ENCODE measurements at places on chromosomes 6 and 20.

- DNase-seq = no peak
Measured at GRCh38 chr6:33710296-33711121, 991 bp downstream of the UQCC2 start.

DNA sequence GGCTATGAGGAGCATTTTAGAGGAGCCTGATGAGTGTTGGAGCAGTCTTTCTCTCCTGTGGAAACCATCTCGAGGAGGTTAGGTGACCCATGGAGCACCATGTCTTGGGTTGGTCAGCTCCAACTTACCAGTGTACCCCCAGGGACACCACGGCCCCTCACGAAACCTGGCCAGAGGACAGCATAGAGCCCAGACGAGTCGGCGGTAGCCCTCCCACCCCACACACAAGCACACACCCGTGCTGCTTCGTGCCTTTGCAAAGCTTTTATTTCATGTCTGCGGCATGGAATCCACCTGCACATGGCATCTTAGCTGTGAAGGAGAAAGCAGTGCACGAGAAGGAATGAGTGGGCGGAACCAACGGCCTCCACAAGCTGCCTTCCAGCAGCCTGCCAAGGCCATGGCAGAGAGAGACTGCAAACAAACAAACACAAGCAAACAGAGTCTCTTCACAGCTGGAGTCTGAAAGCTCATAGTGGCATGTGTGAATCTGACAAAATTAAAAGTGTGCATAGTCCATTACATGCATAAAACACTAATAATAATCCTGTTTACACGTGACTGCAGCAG is 53.6 kb downstream of the EZR start:
- no peak for DNase-seq

DNA sequence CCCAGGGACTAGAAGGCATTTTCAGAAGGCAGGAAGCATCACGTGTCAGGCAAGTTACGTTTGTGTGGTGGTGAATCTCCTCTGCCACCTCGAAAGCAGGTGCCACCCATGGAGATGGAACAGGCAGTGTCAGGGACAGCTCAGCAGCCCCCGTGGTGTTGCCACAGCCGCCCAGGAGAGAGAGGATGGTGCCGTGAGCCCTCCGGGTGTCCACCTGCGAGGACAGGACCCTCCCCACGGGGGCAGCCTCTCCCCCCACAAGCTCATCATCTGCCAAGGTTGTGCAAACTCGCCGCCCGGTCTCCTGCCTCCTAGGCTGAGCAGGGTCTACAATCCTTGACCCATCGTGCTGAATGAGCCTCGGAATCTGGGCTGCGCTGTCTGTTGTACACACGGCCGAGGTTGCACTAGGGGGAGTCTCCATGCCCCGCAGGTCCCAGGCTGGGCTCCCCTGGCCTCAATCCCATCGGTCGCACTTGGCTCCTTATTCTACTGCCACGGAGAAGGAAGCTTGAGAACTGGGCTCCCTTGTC is 40.1 kb downstream of the DACT2 start:
- no peak for DNase-seq

GRCh38 chr6:50853939-50854338 is 35.3 kb downstream of the TFAP2B start:
- DNase-seq = no peak

GRCh38 chr6:7590918-7591302 is 912 bp downstream of the SNRNP48 start:
- DNase-seq = no peak

GRCh38 chr20:47257771-47258170 is 98.7 kb downstream of the ZMYND8 start:
- DNase-seq = no peak

GRCh38 chr6:143733510-143733909 is 55.7 kb downstream of the PHACTR2 start:
- DNase-seq = no peak

GRCh38 chr6:152462716-152463115 is 174.4 kb downstream of the SYNE1 start:
- no peak for DNase-seq

DNA sequence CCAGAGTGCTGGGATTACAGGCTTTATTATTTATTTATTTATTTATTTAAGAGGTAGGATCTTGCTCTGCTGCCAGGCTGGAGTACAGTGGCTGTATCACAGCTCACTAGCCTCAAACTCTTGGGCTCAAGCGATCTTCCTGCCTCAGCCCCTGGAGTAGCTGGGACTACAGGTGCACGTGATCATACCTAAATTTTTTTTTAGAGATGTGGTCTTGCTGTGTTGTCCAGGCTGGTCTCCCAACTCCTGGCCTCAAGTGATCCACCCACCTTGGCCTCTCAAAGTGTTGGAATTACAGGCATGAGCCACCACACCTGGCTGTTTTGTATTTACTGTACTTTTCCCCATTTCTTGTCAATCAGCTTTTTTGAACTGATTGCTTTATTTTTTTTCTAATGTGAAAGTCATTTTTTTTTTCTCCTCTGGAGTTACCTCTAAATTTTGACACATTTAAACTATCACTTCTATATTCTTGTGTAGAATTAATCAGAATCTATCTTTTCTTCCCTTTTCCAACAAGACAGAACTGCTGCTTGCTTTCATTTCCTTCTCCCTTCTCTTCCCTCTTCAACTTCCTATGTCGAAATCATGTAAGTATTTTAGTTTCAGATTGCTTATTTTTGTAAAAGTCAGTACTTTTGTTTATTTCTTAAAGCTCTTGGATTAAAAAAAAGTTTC is 12.0 kb downstream of the PANK2 start:
- DNase-seq = no peak

- DNase-seq = no peak
Measured at GRCh38 chr6:113671421-113671820, 185.7 kb upstream of the MARCKS start.

DNA sequence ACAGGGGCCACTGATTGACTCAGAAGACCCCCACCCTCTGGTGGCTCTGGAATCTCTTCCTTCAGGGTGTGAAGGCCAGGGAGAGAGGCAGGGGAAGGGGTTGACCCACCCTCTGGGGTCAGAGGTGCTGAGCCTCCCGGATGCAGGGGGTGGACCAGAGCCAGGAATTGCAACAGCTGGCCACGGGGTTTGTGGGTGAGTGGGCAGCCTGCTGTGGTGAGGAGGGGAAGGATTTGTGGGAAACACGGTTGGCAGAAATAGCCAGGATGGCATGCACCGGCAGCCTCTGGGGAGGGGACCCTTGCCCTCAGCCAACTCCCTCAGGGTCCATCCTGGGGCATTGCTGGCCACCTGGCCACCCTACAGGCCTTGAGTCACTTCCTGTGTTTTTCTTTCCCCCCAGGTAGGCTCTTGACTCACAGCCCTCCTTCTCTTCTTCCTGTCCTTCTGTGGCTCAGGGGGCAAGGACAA is 92.8 kb downstream of the MRPL14 start:
- DNase-seq = no peak

- DNase-seq = no peak
Measured at GRCh38 chr20:17345321-17345720, 118.5 kb downstream of the PCSK2 start.

DNA sequence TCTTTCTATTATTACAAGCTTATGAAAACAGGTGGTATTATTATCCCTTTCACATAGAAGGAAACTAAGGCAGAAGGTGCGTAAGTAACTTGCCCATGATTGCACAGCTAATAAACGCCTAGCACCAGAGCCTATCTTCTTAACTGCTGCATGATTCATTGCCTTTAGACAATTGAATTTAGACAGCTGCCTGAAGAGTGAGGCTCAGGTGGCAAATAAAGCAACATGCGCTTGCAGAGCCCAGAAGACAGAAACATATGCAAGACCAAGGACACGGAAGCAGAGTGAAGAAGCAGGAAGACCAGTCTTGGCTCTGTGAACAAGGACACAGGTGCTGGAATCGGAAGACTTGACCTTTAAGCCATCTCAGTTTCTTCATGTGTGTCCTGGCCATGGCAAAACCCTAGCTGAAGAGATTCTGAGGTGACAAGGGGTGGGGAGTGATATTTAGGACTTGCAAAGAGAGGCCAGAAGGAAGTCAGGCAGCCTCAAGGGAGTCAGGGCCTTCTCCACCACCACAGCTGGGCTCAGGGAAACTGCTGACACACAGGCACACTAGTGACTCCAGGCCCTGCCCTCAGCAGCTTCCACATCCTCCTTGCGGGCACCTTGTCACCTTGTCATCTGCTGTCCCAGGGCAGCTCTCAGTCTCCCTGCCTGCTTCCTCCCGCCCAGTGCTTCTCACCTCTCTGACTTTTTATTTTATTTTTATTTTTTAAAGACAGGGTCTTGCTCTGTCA is 91.7 kb upstream of the SLC22A16 start:
- DNase-seq = no peak

GRCh38 chr6:90025523-90026061 is 131.3 kb downstream of the GJA10 start:
- no peak for DNase-seq

DNA sequence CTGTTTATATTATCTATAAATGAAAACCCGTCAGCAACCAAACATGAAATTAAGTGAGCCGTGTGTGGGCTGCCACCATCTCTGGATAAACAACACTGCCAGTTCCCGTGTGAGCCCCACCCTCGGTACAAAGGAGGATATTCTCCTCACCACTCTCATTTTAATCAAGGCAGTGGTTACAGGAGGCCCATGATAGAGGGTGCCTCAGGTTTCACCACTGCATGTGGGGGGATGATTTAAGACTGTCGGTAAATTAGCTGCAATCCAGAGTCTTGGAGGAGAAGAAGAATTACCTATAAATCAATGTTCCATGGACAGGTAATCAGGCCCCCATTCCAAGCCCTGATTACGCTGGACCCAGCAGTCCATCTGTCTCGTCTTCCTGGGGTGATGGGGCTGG is 361.6 kb upstream of the SULF2 start:
- DNase-seq = no peak

DNA sequence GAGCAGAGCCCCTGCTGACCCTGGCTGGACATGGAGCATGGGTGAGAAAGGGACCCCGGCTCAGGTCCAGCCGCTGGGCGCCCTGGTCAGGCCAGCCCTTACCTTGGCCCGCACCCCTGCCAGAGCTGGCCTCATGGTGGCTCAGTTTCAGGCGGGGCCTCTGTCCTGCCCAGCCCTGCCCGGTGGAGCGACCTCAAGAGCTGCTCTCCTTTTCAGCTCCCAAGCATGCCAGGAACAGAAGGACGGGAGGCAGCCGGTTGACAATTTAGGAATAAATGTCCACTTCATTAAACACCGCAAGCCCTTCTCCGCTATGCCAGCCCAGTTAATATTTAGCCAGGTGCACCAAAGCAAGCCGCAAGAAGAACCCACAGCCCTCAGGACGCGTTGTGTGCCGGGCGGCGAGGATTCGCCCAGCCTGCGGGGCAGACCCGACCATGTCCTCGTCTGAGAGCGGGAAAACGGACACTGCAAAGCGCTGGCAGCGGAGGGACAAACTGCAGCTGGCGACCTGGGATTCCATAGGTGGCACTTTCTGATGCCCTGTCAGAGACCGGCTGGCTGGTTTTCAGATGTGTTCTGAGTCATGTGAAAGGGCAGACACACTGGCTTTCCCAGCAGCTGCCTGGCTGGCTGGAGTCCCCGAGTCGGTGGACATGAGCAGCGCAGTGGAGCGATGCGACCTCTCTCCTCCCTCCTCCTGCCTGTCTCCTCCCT is 221.9 kb downstream of the TTLL2 start:
- no peak for DNase-seq

DNA sequence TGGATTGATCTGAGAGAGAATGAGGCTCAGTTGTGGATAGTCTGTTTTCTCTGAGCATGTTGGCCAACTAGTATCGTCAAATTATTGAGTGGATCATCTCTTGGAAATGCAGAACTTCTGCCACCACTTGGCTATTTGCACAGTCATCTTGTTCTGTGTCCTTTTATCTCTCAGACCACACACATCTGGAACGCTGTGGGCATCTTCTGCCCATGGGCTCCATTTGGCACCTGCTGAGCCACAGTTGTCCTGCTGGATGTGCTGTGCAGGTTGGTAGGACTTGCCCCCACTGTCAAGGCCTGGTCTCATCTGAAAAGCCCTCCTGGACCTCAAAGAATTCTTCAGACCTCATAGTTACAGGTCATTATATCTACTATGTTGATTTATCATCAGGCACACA is 16.7 kb upstream of the C20orf144 start:
- no peak for DNase-seq

GRCh38 chr20:23541330-23541729 is 27.0 kb downstream of the CST9L start:
- no peak for DNase-seq

GRCh38 chr20:3980260-3981131 is 34.9 kb downstream of the RNF24 start:
- DNase-seq = no peak

DNA sequence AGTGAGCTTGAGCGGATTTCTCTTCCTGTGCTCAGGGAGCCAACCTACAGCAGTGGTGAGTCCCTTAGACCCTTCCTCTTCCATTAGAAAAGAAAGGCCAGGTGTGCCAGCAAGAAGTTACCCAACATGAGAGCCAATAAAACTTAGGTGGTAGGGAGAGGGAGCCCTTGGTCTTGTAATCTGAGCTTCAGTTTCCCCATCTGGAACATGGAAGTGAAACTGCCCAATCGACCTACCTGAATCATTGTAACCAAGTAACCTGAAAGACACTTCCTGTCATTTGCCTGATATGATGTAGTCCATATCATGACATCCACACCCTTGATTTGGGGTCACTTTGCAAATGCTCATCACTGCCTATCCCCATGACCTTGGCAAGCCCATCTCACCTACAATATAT is 66.4 kb downstream of the MDGA1 start:
- no peak for DNase-seq

DNA sequence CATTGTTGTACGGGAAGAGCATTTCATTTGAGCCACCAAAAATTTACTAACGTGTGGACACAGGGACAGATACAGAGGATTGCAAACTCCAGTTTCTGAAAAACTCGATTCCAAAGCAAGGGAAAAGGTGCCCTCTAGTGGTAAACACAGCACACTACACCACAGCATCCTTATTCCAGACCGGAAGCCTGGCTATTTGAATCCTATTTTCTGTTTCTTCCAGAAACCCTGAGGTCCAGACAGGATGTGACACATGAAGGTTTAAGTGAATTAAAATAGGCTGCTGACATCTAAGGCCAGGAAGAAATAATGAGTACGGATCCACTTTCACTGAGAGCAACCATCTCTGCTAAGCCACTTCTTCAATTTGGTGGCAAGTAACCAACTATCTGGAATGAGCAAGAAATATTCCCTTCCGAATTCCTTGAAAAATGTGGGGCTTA is 31.8 kb upstream of the GMPR start:
- DNase-seq = peak; percentile 58

DNA sequence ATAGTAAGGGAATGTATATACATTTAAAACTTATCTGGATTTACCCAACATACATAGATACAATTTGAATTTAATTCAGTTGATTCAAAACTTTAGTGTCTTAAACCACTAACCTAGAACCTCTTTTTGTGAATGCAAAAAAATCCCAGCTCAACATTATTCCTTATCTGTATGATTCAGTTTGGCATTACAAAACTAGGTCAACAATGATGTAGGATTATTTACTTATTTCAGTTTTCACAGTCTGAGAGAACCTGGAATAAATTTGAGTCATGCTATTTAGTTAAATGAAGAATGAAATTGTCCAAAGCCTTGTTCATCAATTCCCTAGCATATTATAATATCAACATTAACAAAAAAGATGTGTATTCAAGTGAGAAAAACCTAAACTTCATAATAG is 7.4 kb upstream of the PLCB1 start:
- no peak for DNase-seq
